ENCODE measurements at places on chromosomes 6 and 20.
A peak's percentile ranks its signal among the peaks of the same experiment; 100 is the strongest.

DNA sequence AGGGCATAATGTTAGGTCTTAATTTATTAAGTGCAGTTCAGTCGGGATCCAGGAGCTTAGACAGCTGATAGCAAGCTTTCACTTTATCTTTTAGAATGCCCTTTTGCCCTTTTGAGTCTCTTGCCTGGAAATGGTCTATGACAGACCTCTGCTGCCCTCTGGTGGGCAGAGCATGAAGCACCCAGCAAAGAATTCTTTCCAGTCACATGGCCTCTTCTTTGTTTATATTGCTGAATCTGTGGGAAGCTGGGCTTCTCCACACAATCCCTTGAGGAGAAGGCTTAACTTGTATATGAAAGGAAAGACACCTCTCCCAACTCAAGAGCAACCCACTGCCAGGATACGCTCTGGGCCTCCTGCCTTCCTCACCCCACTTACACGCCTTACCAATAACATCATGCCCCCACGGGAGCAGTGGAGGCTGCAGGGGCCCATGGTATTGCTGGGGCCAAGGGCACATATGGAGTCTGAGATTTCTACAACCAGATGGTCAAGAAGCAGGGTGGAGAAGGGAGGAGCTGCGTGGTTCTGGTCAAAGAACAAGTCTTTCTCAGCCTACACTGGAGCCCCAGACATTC lies 20.4 kb downstream of the WFDC3 start:
- peak; percentile 76 for DNase-seq

GRCh38 chr20:39429726-39430125 lies 467.6 kb downstream of the DHX35 start:
- no peak for DNase-seq

GRCh38 chr6:111794727-111795452 lies 78.4 kb downstream of the FYN start:
- no peak for DNase-seq

- no peak for DNase-seq
Measured at GRCh38 chr6:122145246-122145645, 254.2 kb upstream of the HSF2 start.

DNA sequence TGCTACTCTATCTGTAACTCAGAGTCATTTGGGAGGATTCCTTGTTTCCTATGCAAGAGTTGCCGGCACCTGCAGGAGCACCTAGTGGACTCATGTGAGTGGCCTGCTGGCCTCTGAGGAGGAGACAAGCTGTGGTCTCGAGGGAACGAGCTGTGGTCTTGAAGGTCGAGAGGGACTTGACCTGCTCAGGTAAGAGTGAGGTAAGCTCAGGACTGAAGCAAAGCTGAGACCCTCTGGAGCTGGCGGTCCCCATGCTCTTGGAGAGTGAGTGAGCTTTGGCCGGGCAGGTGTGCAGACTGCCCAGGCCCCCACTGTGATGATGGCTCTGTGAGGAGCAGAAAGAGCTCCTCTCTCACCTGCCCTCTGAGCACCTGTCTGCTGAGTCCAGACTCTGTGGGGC lies 214.3 kb downstream of the MYLK4 start:
- no peak for DNase-seq

All from effector memory CD8-positive, alpha-beta T cell (primary cell).